CD4-positive, alpha-beta T cell treated with Interleukin-15 for 4 hours (primary cell): ENCODE measurements at places on chromosomes 5 and 9.
A peak's percentile ranks its signal among the peaks of the same experiment; 100 is the strongest.

DNA sequence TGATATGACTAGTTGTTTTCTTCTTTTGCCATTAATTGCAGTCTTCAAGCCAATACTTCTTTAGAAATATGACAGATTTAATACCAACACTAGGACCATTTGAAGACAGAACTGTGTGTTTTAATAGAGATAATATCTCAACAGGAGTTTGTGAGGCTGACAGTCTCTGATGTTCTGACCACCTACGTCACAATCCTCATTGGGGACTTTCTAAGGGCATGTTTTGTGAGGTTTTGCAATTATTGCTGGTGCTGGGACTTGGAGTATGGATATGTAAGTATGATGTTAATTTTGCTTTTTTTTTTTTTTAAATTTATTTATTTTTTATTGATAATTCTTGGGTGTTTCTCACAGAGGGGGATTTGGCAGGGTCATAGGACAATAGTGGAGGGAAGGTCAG is 147.6 kb downstream of the ALDH1A1 start:
- no peak for DNase-seq

GRCh38 chr9:68740561-68740960 is 35.5 kb downstream of the PIP5K1B start:
- no peak for DNase-seq

DNA sequence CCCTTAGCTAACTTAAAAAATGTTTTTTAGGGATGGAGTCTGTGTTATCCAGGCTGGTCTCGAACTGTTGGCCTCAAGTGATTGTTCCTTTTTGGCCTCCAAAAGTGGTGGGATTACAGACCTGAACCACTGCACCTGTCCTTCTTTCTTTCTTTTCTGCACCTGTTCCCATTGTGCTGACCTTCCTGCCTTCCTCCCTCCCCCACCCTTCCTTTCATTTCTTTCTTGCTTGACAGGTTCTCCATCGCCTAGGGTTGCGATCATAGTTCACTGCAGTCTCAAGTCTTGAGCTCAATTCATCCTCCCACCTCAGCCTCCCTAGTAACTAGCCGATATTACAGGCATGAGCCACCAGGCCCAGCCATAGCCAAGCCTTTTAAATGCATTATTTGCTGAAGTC is 20.6 kb downstream of the JMY start:
- no peak for DNase-seq

- no peak for DNase-seq
Measured at GRCh38 chr9:6113312-6113711, 97.9 kb upstream of the RANBP6 start.

GRCh38 chr5:96207420-96207819 is 225.6 kb downstream of the PCSK1 start:
- no peak for DNase-seq

DNA sequence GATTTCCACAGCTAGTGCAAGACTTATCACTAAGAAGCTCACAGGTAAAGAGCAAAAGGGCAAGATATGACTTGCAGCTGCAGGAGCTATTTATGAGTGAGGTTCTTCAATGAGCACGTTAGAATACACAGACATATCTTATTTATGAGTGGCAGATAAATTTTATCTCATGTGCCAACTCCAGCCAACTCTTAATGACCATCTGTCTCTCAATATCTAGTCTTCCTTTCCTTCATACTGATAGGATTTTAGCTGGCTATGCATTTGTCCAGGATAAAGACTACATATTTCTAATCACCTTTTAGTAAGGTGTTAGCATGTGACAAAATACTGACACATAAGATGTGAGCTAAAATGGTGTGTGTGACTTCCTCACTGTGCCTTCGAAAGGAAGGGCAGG is 304.5 kb downstream of the TRPM3 start:
- no peak for DNase-seq

GRCh38 chr5:175837171-175837699 is 34.1 kb upstream of the CPLX2 start:
- no peak for DNase-seq

DNA sequence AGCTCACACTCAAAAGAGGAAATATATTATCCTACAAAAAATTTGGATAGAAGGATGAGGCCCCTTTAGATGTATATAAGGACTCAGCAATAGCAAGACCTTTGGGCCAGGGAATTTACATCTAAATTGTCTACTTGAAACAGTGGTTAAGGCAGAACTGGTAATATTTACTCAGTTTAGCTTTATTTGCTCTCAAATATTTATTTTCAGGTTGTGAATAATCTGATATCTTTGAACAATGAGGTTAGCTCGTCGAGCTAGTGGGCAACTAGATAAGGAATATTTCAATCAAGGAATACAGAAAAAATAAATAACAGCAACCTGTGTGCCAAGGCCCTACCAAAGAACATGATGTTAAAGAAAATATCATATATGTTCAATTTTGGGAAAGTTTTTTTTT is 966.3 kb downstream of the DTWD2 start:
- DNase-seq = no peak

DNA sequence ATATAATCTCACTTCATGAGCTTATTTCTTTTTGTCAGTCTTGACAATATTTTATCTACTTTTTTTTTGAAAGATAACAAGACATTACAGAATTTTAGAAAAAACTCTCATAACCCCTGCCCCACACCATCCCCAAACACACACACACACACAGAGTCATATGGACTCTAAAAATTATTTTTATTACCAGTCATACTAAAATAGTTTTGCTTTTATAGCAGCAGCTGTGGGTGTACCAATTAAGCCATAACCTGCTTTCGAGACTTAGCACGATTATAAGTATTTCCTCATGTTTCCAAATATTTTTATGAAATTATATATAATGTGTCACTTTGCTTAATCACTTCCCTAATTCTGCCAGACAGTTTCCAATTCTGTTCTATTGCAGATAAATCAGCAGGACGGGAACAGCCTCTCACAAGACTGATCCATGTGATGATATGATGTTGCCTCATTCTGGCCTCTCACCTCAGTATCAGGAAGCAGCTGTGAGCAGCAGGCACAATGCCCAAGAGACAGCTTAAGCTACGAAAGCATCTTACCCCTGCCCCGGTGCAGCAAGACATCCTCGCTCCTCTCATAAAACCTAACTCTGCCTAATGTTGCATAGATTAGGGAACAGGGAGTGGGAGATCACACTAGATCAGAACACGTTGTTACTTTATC is 7.0 kb downstream of the PDCL start:
- DNase-seq = no peak

DNA sequence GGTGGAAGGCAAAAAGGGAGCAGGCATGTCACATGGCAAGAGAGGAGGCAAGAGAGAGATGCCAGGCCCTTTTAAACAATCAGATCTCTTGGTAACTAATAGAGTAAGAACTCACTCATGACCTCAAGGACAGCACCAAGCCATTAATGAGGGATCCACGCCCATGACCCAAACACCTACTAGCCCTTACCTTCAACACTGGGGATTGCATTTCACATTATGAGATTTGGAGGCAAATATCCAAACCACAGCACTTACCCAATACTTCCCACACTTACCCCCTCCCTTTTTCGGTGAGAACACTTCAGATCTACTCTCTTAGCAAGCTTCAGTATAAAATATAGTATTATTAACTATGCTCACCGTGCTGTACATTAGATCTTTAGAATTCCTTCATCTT is 41.9 kb downstream of the ZNF354A start:
- no peak for DNase-seq

DNA sequence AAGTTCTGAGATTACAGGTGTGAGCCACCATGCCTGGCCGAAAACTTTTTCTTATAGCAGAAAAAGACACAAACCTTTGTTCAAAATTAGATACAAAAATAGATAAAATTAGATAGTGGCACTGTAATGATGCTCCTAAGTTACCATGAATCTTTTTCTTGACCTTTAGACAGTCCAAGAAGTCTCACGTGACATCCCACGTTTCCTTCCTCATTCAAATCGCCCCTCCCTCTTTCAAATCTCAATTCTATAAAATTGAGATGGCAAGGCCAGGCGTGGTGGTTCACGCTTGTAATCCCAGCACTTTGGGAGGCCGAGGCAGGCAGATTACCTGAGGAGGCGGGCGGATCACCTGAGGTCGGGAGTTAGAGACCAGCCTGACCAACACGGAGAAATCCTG is 7.7 kb upstream of the ZCCHC10 start:
- no peak for DNase-seq

GRCh38 chr5:53277491-53277890 is 167.9 kb upstream of the MOCS2 start:
- no peak for DNase-seq

DNA sequence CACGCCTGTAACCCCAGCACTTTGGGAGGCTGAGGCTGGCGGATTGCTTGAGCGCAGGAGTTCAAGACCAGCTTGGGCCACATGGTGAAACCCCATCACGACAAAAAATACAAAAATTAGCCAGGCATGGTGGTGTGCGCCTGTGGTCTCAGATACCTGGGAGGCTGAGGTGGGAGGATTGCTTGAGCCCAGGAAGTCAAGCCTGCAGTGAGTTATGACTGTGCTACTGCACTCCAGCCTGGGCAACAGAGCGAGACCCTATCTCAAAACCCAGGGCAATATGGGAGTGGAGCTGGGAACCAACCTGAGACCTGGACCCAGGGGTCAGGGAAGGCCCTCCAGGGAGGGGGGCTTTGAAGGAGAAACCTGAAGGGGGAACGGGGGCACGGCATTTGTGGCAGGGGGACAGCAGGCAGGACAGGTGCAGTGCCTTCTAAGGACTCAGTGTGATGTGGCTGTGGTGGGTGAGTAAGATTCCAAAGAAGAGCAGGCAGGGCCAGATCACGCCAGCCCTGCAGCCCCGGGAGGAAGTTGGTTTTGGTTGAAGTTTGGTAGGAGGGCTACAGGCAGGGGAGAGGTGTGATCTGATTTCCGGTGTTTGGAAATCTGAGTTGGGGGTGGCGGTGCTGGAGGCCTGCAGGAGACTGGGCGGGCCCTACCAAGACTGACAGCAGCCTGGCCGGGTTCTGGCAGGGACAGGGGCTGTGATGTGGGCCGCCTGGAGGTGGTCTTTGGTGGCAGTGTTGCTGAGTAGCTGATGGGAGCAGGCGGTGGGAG is 46.2 kb downstream of the NTNG2 start:
- no peak for DNase-seq

GRCh38 chr5:17317473-17317872 is 100.0 kb downstream of the BASP1 start:
- DNase-seq = no peak

DNA sequence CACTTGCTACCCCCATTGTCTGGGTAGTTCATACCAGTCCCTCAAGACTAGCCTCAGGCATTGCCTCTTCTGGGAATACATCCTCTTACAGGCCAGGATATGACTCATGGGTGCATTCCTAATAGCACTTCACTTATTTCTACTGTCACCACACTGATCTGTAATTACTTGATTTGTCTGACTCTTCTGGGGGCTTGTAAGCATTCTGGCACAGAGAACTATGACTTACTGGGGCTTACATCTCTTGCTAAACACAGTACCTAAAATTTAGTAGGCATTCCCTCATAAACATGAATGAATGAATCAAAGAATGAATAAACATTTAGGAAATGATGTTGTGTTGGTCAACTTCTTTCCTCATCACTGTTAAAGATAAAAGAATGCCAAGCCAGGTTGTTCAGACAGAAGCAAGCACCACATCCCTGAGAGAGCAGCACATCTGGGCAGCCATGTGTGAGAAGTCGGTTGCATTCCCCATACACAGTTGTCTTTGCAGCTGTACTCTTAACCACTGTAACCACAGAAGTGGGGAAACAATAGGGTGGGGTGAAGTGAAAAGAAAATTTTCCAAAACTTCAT is 27.6 kb downstream of the IL7R start:
- DNase-seq = peak; percentile 54

DNA sequence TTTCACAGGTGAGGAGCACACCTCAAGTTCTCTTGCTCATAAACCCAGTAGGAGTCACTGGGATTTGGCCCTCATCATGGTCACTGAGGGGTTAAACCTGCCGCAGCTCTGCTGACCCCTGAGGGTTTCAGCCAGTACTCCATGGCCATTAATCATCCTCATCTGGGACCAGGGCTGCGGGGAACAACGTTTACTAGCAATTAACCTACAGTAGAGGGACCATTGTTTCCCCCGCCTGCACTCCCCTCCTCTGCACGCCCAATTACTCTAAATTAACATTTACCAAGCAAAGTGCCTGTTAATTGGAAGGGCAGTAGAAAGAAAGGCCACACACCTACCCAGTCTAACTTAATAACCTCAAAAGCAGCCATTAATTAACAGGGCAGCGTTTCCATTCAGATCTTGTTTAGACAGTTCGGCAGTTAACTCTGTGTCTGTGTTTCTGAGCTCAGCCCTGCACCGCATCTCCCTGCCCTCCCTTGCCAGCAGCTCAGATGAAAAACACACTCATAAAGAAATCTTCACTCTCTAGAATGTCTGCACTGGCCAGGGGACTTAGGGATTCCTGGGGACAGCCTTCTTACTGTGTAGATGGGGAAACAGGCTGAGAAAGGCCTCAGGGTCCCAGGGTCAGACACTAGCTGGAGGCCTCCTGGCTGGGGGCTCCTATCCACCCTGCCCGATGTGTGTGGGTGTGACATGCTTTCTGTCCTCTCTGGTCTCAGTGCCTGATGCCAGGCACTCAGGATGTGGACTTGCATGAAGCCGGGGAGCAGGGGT is 51.6 kb downstream of the ALG2 start:
- DNase-seq = no peak

GRCh38 chr5:23977997-23978396 is 470.6 kb downstream of the PRDM9 start:
- no peak for DNase-seq

GRCh38 chr9:88657893-88658292 is 122.9 kb downstream of the NXNL2 start:
- DNase-seq = no peak

DNA sequence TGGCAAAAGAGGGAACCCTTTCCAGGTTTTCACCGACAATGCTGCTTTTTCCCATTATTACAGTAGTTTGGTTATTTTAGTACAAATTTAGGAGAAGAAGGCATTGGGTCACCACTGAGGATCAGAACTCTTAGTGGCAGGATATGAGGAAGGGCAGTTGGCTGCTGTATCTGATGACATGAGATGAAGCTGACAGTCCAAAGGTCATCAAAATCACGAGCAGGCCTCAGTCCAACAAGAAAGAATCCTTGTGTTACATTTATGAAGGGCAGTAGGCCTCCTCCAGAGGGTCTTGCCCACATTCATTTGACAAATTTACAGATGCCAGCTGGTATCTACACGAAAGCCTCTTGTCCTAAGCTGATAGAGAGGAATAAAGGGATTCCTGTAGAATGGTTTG is 49.5 kb upstream of the COL15A1 start:
- DNase-seq = no peak

DNA sequence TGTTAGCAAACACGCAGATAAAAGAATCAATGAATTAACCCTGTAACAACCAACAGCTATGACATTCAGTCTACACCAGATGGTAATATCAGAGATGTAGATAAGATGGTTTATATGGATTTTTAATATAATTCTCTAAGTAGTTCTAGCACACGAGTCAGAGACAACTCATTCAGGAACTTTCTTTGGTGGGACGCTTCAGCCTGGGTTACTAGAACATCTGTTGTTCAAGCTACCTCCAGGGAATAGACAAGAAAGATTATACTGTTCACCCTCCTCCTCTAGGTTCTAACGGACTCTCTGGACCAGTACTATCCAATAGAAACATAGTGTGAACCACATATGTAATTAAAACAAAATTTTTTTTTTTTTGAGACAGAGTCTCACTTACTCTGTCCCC is 73.8 kb downstream of the RAPGEF1 start:
- no peak for DNase-seq

- no peak for DNase-seq
Measured at GRCh38 chr5:110702300-110702699, 24.2 kb downstream of the TMEM232 start.

- DNase-seq = no peak
Measured at GRCh38 chr9:70006306-70006705, 37.3 kb upstream of the MAMDC2 start.

- DNase-seq = no peak
Measured at GRCh38 chr5:9354336-9355081, 191.4 kb downstream of the SEMA5A start.
